ENCODE measurements at places on chromosomes 4 and X.

- DNase-seq, result no peak
Measured at GRCh38 chr4:169618286-169618685, 2.1 kb upstream of the CLCN3 start.

DNA sequence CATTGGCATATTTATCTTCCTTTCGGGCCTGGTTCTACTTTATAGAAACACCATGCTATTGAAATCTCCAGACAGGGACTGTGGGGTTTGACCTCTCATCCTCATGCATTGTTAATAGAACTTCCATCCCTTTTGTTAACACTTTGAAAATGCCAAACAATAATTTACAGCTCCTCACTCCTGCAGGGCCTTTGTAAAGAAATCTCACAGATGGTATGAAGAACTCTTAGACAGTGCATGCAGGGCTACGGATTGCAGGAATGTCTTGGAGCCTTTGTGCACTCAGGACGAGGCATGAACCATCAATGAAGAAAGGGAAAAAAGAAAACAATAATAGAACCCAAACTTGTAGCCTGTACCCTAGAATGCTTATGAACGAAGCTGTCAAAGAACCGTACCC is 92.8 kb upstream of the TMEM47 start:
- DNase-seq, result no peak

- DNase-seq, result no peak
Measured at GRCh38 chrX:131072871-131073571, 14.9 kb downstream of the ARHGAP36 start.

- no peak for DNase-seq
Measured at GRCh38 chr4:624705-625590, at the start of gene PDE6B. TSS of gene PDE6B (plus strand) at chr4:625573. CDS start at chr4:625627, 54 bp downstream.

- DNase-seq, result no peak
Measured at GRCh38 chr4:142036795-142037583, 400.6 kb downstream of the IL15 start.

- no peak for DNase-seq
Measured at GRCh38 chr4:86683167-86683566, 89.1 kb downstream of the PTPN13 start.

DNA sequence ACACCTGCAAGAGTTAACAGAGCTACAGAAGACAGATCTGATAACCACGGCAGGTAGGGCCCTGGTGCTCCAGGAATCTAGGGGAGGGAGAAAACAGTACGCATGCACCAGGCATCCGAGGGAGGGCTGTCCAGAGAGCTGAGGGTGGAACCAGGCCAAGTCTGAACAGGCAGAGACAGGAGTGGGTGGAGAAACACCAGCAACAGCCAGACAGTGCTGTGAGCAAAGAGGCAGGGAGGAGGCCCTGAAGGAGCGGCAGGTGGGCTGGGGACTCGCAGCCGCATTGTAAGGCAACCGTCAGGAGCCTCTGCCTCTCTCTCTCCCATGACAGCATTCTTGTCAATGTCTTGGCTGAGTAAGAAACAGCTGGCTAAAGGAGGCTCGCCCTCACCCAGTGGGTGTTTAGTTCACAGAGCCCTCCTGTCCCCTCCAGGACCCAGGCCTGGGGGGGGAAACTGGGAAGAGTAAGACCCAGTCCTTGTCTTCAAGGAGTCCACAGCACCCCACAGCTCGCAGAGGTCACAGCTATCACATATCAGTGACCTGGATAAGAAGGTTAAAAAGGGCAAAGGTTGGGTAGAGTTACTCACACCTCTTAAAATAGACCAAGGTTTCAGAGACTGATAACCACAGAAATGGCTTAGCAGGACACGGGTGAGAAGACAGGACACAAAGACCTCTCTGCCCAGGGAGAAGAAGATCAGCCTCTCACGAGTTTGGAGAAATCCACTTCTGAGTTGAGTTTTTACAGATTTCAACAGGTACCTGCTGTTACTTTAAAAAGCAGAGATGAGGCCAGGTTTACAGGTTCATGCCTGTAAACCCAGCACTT is 10.5 kb downstream of the ACSL1 start:
- peak; percentile 92 for DNase-seq

DNA sequence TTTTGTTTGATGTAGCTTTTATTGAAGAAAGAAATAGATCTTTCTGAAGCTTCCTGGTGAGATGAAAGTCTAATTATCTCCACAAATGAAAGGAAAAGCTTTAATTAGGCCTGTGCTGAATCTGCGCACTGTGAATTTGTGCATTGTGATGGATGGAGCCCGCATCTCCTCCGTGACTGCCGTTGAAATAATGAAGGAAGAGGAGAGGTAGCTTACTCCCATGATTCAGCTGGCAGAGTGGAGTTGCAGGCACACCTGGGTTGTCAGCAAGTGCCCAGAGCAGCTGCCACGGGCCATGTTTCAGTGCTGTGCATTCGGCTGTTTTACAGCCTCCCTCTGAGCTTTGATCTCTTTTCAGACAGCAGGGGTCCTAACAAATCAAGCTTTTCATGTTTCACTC is 735.3 kb upstream of the TENM3 start:
- DNase-seq, result no peak

DNA sequence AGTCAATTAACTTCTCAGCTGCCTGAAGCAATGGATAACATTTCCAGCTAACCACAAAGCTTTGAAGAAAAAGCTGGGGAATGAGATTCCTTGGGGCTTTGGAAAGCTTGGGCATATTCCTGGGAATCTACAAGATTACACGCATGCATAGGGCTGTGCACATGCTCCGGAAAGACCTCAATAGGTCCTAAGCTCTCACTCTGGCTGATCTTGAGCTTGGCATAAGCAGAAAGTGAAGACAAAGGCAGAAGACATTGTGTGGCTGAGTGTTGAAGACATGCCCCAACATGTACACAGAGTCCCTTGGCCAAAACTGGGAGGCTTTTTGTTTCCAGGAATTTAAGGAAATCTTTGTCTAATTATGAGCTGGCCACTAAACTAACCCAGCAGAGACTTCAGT is 31.2 kb downstream of the ATG4A start:
- DNase-seq, result no peak

DNA sequence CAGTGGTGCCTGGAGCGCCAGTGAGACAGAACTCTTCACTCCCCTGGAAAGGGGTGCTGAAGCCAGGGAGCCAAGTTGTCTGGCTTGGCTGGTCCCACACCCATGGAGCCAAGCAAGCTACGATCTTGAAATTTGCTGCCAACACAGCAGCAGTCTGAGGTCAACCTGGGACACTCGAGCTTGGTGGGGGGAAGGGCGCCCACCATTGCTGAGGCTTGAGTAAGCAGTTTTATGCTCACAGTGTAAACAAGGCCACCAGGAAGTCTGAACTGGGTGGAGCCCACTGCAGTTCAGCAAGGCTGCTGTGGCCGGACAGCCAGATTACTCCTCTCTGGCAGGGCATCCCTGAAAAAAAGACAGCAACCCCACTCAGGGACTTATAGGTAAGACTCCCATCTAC is 149.5 kb downstream of the EDA2R start:
- DNase-seq, result no peak

GRCh38 chr4:156158747-156159146 is 205.1 kb upstream of the CTSO start:
- DNase-seq, result no peak

- no peak for DNase-seq
Measured at GRCh38 chr4:185738038-185738552, 73.9 kb downstream of the SORBS2 start.

DNA sequence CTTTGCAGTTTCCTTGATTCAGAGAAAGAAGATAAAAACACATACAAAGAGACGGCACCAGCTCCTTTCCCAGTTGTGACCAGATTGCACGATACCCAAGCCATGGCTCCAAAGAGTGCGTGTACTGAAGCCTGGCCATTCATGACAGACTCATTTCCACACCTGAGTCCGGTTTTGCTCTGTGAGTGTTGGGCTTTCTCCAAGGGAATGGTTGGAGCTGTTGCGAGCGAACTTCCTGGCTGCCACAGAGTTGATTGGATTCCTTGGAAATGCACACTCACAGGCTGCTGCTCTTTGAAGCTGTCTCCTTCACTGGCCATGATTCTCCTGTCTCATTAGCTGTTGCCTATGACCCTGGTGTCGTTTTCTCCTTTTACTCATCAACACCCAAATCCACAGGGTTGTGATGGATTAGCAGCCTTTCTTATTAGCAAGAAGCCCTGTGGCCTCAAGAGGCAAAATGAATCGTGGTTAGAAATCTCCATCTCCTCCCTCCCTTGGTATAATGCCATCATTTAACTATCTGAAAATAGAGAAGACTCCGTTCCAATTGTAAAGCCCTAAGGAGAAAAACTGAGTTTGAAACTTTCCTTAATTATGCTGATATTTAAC is 43.9 kb upstream of the BBS12 start:
- DNase-seq, result peak; percentile 6

GRCh38 chr4:54063737-54064316 is 578 bp downstream of the CHIC2 start:
- peak; percentile 61 for DNase-seq

GRCh38 chrX:10041383-10041782 is 74.2 kb downstream of the CLDN34 start:
- no peak for DNase-seq

GRCh38 chr4:170374770-170375169 is 285.0 kb upstream of the AADAT start:
- DNase-seq, result no peak

GRCh38 chr4:173074501-173074946 is 94.1 kb upstream of the GALNT7 start:
- DNase-seq, result peak; percentile 11

- no peak for DNase-seq
Measured at GRCh38 chrX:122572461-122572860, 611.6 kb upstream of the GRIA3 start.

DNA sequence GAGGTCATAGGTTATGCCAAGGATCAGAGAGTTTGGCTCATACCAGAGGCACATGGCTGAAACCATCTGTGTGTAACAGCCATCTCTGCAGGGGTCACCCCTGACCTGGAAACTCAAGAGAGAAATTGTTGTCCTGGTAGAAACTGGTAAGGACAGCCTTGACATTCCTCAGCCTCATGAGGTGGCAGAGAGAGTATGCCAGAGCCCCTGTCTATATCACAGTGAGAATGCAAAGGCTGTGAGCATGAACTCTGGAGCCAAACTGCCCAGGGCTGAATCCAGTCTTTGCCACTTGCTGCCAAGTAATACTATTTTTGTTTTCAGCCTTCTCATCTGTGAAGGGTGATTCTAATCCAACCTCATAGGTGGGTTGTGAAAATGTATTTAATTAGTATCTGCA is 37.1 kb upstream of the CCDC149 start:
- DNase-seq, result no peak

GRCh38 chr4:118327554-118328241 is 25.1 kb downstream of the PRSS12 start:
- peak; percentile 37 for DNase-seq

- DNase-seq, result no peak
Measured at GRCh38 chrX:69324851-69325250, 159.6 kb upstream of the PJA1 start.

- DNase-seq, result peak; percentile 76
Measured at GRCh38 chrX:133475521-133475920, 60.2 kb upstream of the GPC4 start.

DNA sequence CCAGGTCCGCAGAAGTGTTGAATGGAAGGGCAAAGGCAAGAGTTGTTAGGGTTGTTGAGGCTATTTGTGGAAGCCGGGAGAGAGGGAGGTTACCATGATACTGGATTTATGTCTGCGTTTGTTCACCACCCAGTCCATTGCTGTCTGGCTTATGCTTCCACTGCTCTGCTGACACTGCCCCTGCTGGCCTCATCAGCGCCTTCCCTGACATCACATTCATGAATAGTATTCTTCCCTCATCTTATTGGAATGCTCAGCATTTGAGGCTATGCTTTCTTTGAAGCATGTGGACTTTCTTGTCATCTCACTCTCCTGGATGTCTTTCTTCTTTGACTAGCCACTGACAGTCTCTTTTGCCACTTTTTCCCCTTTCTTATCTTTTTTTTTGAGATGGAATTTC is 10.3 kb downstream of the GNL3L start:
- DNase-seq, result peak; percentile 23

GRCh38 chr4:7581477-7581876 is 146.7 kb upstream of the PSAPL1 start:
- peak; percentile 91 for DNase-seq

DNA sequence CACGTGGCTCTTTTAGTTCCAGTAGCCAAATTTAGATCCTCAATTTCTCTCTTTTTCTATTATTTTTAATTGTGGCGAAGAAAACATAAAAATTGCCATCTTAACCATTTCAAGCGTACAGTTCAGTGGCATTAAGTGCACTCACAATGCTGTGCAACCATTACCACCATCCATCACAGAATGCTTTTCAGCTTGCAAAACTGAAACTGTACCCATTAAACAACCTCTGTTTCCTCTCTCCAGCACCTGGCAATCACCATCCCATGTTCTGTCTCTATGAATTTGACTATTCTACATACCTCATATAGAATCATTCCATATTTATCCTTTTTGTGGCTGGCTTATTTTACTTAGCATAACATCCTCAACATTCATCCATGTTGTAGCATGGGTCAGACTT is 74.9 kb downstream of the METTL14 start:
- no peak for DNase-seq

DNA sequence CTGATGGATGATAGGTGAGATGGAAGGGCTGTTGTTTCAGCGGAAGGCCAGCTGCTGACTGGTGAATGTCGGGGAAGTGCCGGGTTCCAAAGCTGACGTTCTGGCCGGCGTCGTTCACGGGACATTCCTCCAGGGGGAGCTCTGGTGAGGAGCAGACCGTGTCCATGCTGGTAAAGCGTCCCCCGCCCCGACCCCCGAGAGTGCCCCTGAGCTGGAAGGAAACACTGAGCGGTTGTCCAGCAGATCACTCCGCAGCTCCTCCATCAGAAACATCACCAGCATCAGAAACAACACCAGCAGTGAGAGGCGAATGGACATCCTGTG is 18.6 kb upstream of the ADRA2C start:
- no peak for DNase-seq

GRCh38 chr4:15034071-15034764 is 31.9 kb downstream of the CPEB2 start:
- no peak for DNase-seq

- peak; percentile 58 for DNase-seq
Measured at GRCh38 chr4:103915224-103915869, 195.6 kb upstream of the TACR3 start.

DNA sequence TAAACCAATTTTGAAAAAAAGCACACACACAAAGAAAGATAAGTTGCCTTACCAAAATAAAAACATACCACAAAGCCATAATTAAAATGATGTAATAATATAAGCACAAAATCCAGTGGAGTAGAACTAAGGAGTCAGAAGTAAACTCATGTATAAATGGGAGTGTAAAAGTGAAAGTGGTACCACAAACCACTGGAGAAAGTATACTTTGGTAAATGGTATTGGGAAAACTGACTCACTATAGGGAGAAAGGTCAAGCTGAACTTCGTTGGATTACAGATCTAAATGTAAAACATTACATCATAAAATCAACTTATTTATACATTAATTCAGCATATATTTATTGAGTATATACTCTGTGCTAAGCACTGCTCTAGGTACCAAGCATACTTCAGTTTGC is 46.3 kb upstream of the HHIP start:
- DNase-seq, result no peak

GRCh38 chrX:14927401-14927800 is 54.2 kb downstream of the MOSPD2 start:
- DNase-seq, result peak; percentile 33

DNA sequence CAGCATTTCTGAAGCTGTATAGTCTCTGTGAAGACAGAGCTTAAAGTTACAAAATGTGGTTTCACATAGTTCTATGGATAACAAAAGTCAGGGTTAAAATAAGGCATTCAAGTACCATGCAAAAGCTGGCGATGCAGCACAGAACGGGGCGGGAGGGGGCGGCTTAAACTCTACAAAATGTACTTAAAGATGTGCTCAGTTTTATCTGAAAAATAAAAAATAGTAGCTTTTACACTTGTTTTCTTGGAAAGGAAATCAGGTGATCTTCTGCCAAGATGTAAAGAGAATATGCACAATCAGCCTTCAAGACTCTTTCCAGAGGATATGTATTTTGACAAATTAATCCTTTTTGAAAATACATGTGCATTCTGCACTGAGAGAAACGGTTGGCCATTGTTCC is 301.7 kb upstream of the EMCN start:
- DNase-seq, result peak; percentile 19
